ENCODE measurements at places on chromosomes 5 and 9.

DNA sequence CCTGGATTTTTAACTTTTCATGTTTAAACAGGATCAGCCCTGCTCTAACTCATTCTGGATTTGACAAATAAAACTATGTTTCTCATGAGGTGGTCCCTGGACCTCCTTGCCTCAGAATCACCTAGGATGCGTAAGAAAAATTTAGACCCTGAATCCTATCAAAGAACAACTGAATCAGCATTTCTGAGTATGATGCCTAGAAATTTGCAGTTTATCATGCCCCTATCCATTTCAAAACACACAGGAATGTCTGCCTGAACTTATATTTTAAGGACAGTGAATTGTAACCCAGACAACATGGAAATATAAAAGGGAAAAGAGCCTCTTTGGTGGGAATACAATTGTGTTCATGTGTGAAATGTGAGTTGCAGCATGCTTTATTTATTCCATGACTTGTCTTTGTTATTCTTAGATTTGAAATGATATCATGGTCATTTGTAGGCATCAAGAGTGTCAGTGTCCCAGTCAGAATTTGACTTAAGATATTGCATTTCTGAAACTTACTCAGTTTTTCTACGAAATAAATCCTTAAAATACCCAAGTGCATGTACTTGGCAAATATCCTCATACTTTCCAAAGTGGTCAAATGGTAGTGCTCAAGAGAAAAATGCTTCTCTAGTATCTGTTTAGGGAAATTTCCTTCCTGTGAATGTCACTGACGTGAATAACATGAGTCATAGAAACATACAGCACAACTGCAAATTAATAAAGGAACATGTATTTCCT lies 144.3 kb downstream of the GIN1 start:
- DNase-seq: no peak

DNA sequence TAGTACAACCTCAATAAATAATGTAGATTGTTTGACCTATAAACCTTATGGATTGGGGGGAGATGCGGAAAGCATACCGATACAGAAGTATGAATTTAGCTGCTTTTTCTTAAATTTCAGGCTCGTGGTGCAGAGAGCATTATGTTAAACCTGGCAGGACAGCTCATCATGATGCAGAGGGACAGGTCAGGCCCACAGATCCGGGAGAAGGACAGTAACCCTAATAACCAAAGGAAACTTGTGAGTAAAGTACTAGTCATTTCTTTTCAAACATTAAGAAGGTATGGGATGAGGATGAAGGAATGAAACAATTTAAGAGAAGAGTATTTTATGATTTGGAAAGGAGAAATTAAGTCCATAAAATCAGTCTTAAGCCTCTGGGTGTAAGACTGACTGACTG lies 70.5 kb downstream of the ERMP1 start:
- DNase-seq: no peak

GRCh38 chr9:96020792-96021550 lies 145.5 kb downstream of the ERCC6L2 start:
- peak; percentile 21 for DNase-seq

DNA sequence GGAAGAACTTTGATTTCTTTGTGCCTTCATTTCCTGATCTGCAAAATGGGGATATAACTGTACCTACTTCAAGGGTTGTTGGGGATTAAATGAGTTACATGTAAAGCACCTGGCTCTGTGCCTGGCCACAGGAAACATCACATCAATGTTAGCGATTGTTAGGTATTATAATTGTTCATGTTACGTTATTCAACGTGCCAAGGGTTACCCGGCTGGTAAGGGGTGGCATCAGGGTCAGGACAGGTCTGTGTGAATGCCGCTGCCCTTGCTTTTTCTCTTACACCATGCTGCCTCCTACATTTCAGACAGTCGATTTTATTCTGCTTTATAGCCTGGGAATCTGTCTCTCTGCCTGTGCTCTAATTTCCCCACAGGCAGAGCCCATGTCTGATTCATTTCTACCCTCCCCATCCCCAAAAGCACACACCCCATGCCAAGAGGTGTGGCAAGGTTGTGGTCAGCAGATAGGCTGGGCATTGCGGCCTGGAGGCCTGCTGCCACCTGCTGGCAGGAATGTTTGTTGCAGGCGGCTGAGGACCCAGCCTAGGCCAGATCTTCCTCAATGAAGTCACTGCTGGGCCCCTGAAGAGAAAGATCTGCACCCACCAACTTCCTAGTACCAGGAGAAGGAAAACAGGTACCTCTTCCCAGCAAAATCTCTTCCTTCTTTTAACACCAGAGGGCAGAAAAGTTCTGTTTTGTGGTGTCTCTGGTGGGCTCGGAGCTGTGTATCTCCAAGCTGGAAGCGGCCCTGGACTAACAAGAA lies 5.3 kb downstream of the ANKS6 start:
- peak; percentile 24 for DNase-seq

GRCh38 chr5:143495110-143495509 lies 91.6 kb upstream of the NR3C1 start:
- no peak for DNase-seq

DNA sequence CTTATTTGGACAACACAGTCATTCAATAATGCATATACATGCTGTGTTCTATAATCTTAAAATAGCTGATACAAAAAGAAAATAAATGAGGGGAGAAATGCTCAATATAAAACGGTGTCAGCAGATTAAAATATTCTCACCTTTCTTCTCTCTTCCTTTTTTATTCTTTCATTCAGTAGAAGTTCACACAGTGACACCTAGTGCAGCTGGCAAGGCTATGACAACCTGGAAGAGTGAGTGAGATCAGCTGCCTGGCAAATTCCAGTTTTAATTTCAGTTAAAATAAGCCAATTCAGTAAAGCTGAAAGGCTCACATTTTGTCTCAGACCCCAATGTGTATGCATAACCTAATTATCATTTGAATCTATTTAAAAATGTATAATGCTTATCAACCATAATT lies 150.3 kb downstream of the RASEF start:
- DNase-seq: no peak

DNA sequence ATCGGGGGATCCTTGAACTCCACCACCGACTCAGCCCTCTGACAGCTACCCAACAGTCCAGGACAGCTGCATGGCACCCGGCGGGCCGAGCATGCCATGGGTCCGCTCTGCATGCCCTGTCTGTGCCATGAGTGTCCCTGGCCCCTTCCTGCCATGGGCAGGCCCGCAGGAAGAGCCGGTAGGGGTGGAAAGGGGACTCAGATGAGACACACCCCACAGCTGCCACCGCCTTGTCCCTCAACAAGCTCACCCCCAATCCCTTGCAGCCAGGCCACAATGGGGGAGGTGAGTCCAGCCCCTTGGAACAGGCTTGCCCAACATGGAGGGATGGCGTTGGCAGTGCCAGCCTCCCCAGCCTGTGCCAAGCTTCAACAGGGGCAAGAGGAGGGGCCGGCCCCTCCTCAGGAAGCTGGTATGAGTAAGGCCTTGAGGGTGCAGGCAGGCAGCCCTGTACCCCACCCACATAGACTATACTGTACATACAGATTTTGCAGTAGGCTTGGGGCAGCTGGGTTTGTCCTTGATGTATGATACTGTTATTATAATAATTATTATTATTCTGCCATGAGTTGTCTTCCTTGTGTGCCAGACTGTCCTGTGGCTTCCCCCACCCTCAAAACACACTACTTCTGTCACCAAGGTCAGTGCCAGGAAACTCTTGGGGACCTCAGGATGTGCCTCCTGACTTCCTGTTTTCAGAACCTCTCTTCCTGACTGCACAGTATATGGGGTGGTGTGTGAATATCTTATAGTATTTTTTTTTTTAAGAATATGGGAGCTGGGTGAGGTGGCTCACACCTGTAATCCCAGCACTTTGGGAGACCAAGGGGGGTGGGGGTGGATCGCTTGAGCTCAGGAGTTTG lies 12.0 kb upstream of the SLC34A1 start:
- no peak for DNase-seq

DNA sequence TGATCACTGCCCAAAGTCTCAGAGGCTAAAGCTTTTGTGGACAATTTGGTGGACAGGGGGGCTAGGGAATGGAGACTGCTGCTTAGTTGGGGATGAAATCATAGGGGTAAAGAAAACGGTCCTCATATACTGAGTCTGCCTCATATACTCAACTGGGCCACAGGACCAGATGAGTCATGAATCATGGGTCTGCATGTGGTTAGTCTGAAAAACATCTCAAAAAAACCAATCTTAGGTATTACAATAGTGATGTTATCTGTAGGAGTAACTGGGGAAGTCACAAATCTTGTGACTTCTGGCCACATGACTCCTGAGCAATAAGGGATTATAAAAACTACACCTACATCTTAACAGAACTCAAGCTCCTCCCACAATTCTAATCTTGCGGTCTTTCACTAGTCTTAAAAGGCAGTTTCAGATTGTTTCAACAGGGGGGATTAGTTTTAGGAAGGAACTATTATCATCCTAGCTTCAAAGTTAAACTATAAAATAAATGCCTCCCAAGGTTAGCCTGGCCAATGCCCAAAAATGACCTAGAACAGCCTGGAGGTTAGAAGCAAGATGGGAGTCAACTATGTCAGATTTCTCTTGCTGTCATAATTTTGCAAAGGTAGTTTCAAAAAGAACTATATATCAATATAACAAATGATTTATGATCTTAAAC lies 17.5 kb downstream of the TMEM161B start:
- DNase-seq: no peak

GRCh38 chr9:129809346-129809745 lies 6.4 kb downstream of the TOR1B start:
- DNase-seq: no peak

DNA sequence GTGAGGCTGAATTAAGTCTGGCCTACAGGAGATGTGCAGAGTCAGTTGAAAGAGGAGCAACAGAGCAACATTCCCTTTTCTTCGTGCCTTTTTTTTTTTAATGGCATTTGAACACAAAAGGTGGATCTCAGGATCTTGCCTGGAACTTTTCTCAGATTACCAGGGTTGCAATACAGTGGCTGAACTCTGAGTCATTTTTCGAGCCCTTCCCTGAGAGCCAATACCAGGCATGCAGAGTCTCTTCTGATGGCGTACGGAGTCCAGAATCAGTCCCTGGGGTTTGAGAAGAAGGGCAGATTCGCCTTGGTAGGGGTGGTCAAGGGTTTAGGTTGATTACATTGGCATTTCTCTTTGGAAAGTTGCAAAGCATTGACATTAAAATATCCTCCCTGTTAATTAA lies 271.5 kb downstream of the GAS1 start:
- DNase-seq: no peak

DNA sequence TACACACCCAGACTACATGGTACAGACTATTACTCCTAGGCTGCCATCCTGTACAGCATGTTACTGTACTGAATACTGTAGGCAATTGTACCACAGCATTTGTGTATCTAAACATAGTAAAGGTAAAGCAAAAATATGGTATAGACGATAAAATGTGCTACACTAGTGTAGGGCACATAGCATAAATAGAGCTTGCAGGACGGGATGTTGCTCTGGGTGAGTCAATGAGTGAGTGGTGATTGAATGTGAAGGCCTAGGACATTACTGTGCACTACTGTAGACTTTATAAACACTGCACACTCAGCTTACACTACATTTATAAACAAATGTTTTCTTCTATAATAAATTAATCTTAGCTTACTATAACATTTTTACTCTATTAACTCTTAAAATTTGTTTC lies 25.6 kb downstream of the ANKRD55 start:
- DNase-seq: no peak

- DNase-seq: no peak
These were observed 362.8 kb upstream of the RPS23 start for GRCh38 chr5:82640916-82641315.

GRCh38 chr5:142587354-142587965 lies 98.4 kb downstream of the FGF1 start:
- no peak for DNase-seq

DNA sequence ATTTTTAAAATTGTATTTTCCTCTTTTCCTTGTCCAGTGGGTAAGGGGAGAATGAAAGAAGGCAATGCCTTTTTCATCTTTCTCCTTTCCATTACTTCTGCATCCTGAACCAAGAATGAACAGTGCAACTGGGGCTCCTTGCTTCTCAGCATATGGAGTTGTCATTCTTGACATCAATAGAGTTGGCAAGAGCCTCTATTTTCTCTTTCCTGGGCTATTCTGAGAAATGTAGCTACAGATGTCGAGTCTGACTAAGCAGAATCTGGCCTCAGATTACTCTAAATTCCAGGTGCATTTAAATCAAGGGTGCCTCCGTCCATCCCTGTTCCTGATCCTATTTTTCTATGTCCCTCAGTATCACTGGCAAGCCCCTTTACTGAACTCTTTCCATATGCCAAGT lies 244.8 kb downstream of the GLIS3 start:
- no peak for DNase-seq

DNA sequence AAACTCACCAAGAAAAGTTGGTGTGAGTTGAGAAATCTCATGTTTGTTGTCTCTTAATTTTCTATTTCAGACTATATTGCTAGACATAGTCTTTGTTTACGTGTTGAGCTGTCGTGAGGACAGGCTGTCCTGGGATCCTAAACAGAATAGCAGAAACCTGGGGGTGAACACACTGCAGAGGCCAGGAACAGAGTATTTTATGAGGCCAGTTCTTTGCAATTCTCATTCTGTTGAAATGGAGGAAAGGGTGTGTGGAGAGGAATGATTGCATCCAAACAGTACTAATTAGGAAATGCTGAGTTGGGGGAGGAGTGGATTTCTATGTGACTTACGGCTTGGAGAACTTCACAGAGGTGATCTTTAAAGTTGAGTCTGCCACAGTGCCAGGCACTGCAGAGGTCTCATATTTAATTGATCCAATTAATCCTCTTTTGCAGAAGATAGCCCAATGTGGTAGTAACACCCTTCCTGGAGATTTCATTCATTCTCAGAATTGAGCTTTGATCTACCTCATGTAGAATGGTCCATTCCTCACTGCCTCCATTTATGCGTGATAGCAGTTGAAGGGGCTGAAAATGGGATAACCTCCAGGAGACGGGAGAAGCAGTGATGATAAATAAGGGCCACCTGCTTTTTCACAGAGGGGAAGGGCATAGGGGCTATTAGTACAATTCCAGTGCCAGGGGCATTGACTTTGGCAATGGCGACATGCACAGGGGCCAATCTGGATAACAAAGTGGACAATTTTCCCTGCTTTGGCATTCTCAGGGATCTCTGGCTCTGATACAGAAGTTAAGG lies 84.7 kb upstream of the TNFAIP8 start:
- DNase-seq: no peak
